ENCODE measurements at places on chromosomes 4 and X.

DNA sequence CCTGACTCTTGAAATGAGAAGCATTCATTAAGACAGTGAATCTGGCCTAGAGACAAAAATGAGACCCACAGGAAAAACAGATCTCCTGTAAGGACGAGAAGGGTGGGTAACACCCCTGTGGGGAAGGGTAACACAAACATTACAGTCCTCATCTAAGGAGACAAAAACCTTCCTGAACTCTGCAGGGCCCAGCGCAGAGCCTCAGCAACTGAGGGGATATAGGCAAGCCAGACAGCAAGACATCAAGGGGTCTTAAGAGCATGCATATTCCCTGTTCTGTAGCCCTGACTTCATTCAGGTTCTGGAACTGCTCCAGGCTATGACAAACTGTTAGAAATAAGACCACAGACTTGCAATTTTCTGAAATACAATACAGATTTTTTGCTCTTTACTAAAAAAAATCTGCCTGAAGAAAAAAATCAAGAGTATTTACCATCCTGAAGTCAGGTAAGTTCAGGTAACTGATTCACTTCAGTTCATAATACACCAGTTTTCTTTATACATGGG lies 15.5 kb downstream of the COX18 start:
- no peak for DNase-seq

DNA sequence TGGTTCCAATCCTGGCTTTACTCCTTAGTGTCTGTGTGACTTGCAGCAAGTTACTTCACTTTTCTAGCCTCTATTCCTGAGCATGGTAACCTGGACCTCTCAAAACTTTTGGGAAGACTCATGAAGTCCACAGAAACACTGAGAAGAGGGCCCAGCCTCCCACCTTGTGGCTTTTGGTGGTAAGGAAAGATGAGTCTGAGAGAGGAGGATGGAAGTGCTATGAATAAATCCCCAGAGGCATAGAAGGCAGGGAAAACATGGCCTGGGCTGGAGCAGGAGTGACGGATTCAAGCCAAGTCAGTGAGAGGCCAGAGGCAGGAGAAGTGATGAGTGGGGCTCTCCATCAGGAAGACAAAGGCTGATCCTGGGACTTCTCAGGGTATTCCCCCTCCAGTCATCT lies 10.9 kb upstream of the MAGEA4 start:
- DNase-seq, result no peak

DNA sequence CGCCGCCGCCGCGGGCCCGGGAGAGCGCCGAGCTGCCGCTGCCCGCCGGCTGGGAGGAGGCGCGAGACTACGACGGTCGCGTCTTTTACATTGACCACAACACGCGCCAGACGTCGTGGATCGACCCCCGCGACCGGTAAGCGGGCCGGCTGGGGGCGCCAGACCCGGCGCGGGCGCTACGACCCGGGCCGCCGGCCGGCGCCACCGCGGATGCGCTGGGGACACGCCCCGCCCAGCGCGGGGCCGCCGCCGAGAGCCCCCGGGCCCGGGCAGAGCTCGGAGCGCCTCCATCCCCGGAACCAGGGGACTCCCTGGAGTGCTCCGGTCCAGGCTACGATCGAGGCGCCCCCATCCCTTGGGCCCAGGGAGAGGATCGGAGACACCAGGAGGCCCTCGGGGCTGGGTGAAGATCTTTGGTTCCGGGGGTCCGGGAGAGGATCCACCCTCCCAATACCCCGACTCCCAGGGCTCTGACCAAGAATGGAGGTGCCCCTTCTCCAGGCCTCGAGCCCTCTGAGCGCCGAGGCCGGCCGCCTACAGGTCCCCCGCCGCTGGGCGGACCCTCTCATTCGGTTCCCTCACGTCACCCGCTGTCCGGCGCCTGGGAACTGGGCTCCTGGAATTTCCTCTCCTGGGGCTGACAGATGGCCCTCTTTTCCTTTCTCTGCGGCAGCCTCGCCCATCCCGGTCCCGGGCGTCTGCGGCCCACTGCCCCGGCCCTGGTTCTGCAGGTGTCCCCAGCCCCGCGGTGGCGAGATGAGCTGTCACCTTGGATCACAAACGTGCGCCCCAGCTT lies 48.8 kb downstream of the CLDN34 start:
- no peak for DNase-seq

DNA sequence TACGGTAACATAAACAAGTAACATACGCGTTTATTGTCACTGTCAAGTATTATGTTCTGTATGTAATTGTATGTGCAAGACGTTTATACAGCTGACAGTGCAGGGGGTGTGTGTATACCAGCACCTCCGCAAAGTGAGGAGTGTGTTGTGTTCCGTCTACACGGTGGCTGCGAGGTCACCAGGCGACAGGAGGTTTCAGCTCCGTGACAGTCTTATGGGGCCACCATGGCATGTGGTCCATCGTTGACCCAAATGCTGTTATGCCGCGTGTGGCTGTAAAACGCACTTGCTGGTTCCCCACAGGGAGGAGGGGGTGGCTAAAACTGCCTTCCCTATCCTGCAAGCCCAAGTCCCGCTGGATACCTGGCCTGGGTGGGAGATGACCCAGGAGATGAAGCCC lies 25.0 kb downstream of the NSG1 start:
- DNase-seq, result no peak

GRCh38 chrX:44898411-44899221 lies 25.6 kb downstream of the KDM6A start:
- DNase-seq, result no peak

- DNase-seq, result no peak
Observed at GRCh38 chr4:1695913-1696312, 11.8 kb upstream of the FAM53A start.

DNA sequence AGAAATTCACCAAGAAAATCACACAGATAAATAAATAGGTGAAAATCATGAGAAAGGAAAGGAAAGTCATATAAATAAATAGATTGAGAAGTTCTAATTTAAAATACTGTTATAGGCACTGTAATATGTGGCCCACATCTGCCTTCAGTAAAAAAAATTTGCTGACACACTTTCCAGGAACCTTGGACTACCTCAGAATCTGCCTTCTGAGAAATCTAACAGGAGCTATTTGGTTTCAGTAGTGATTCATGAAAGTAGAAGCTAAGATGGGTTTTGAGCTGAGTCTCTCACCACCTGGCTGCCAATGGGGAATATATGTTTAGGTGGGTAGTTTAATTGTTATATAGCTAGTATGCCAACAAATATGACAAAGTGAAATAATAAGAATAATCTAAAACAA lies 810.0 kb downstream of the RAB28 start:
- no peak for DNase-seq

DNA sequence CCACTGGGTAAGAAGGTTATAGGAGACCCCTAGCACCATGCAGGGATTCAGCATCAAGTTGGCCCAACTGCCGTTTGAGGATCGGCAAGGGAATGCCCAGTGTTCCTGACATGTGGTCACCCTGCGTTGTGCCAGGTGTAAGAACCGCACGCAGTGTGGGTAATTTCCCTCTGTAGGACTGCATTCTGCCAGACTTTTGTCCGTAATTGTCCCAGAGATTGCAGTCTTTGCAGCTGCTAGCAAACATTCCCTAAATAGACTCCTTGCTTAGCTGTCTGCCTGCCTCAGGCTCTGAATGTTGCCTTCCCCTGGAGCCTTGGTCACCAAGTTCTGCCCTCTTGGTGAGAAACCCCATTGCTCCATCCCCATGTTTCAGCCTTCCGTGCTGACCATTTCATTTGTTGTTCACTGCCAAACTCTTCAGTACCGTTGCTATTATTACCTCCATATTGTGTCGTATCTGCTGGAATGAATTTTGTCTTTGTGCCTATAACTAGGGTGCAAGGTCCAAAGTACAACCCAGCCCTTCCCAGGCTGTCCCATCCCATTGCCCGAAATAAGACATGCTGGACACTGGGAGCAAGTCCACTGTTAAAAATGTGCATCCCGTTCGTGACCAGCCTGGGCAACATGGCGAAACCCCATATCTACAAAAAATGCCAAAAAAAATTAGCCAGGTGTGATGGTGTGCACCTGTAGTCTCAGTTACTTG lies 53.8 kb upstream of the USP9X start:
- DNase-seq, result no peak

GRCh38 chrX:70998411-70999027 lies 67.6 kb upstream of the SLC7A3 start:
- no peak for DNase-seq

- no peak for DNase-seq
Observed at GRCh38 chrX:21741364-21741763, 16.6 kb downstream of the SMPX start.

GRCh38 chr4:54255881-54256280 lies 26.8 kb downstream of the PDGFRA start:
- DNase-seq, result no peak

- no peak for DNase-seq
Observed at GRCh38 chrX:22662776-22663175, 337.0 kb upstream of the DDX53 start.

DNA sequence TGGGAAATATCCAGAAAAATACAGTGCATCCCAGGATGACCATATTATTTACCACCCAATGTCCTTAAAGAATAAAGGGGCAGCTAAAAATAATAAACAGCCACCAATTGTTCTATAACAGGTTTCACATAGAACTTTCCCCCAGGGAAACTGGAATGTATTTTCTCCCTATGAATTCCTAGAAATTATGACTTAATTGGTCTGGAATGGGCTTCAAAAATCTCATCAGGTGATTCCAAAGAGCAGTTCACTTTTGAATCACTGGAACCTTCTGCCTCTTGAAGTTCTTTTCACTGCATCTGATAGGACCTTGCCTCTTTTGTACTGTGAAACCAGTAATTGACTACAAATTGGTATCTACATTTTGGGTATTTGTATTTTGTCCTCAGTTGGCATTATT lies 119.3 kb downstream of the ZNF330 start:
- DNase-seq, result no peak

GRCh38 chr4:123299212-123299691 lies 97.3 kb upstream of the SPRY1 start:
- no peak for DNase-seq
